Adipocyte (in vitro differentiated cells): ENCODE measurements at places on chromosomes 5 and 9.

GRCh38 chr5:22998774-22999173 is 145.6 kb upstream of the CDH12 start:
- DNase-seq: no peak

DNA sequence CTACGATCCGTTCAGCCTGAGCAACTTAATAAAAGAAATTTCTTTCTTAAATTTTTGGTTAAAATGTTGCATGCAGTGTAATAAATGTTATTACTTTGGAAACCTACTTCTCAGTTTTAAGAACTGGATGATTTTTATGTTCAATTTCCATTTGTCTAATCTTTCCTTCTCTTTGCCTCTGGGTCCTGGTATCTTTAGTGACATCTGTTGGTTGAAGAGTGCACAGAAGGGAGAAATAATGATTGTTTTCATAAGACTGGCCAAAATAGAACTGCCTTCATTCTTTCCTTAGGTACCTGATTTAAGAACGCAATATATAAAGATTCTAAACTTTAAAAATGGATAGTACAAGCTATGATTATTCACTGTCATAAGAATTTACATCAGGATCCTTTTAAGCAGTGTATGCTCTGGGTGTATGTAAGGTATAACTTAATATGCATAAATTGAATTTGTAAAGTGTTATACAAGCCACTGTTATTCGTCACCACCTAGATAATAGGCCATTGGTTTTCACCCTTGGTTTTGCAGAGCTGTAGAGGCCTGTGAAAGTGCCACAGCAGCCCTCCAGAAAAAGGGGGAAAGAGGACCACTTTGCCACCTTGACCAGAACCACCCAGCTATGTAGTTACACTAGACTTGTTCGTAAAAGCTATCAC is 82.8 kb upstream of the TLX3 start:
- peak; percentile 18 for DNase-seq

- no peak for DNase-seq
Observed at GRCh38 chr9:72363236-72363635, 1.8 kb downstream of the ZFAND5 start.

GRCh38 chr9:130946766-130947617 is 7.9 kb upstream of the FIBCD1 start:
- DNase-seq: peak; percentile 41

GRCh38 chr5:141564216-141564692 is 54.5 kb downstream of the DIAPH1 start:
- DNase-seq: peak; percentile 96

DNA sequence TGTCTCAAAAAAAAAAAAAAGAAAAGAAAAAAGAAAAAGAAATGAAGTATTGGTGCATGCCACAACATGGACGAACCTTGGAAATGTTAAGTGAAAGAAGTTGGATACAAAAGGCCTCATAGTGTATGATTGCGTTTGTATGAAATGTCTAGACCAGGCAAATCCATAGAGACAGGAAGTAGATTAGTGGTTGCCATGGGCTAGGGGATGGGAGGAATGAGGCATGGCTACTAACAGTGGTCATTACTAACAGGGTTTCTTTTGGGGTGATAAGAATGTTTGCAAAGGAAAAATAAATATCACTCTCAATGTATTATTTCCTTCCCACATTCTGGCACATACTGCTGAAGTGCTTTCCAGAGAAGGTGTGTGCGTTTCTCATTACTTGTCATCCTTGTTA is 44.1 kb downstream of the UGCG start:
- peak; percentile 25 for DNase-seq

GRCh38 chr5:102589661-102590060 is 90.9 kb upstream of the SLCO6A1 start:
- peak; percentile 18 for DNase-seq

GRCh38 chr5:174402222-174402812 is 322.1 kb upstream of the MSX2 start:
- peak; percentile 31 for DNase-seq
